NCI-H1930 (cell line): ENCODE measurements at places on chromosomes 6 and 20.

DNA sequence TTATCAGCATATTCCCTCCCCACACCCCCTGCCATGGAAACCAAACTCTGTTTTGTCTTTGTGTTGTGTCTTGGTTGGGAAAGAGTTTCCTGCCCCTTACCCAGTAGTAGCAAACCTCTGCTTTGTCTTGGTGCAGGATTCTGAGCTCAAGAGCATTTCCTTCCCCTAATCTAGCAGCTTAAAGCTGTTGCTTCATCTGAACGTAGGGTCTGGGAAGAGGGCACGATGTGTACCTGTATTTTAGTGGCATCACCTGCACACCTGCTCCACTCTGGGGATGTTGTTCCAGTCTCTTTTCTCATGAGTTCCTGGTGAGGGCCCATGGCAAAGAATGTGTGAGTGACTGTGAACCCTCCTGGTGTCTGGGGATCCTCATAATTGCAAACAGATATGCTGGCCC is 164.7 kb downstream of the SCP2D1 start:
- DNase-seq = no peak

- DNase-seq = no peak
Measured at GRCh38 chr20:3811467-3812258, 8.7 kb upstream of the AP5S1 start.

- no peak for DNase-seq
Measured at GRCh38 chr6:128172081-128172480, 271.2 kb upstream of the THEMIS start.

DNA sequence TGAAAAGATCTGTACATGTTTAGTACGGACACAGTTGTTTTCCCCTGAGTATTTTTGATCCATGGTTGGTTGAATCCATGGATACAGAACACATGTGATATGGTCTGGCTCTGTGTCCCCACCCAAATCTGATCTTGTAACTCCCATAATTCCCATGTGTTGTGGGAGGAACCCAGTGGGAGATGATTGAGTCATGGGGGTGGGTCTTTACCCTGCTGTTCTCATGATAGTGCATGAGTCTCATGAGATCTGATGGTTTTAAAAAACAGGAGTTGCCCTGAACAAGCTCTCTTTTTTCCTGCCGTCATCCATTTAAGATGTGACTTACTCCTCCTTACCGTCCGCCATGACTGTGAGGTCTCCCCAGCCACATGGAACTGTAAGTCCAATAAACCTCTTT is 139.2 kb downstream of the CDKAL1 start:
- no peak for DNase-seq

DNA sequence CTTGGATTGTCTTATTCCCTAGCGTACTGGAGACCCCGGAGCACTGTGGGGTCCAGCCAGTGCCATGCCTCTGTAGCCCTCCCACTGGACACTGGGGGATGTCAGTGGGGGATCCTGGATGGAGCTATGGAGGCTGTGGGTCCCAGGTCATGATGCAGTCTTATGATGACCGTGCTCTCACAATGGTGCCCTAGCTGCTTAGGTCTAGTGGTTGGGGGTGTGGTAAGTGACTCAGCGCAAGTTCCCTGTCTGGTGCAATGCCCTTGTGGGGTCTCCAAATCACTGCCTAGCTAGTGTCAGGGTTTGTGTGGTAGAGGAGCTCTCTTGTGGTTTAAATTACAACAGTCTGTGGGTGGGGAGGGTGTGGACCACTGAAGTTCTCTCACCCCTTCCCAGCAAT is 135.4 kb downstream of the CDC5L start:
- no peak for DNase-seq

DNA sequence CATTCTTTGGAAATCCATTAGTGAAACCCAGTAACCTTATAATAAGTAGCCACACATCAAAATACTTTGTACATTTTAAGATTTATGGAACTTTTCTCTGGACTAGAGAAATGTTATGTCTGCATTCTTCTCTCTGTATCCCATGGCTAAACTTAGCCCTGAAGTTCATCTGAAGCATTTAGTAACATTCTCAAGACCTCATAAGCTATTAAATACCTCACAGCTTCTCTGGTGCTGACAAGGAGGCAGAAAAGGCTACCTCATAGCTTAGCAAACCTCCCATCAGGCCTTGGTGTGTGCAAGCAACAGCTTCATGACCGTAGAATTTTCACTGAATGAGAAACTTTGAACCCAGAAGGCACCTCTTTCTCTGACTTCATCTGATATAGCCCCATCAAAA is 38.9 kb upstream of the HDGFL1 start:
- no peak for DNase-seq

GRCh38 chr6:151705993-151706733 is 101.3 kb upstream of the ESR1 start:
- no peak for DNase-seq

DNA sequence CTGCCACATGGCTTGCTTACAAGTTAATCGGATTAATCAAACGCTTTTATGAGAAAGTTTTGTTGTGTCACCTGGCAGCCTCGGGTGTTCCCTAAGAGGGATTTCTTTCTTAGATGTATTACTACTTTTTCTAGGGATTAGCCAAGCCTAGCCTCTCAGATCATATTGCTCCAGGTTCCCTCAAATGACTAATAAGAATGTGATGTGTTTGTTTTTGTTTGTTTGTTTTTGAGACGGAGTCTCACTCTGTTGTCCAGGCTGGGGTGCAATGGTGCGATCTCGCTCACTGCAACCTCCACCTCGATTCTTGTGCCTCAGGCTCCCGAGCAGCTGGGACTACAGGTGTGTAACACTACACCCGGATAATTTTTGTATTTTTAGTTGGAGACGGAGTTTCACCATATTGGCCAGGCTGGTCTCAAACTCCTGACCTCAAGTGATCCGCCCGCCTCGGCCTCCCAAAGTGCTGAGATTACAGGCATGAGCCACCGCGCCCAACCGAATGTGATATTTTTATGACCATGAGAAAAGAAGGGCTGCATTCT is 977 bp downstream of the HMGN4 start:
- no peak for DNase-seq

GRCh38 chr20:13262671-13263360 is 41.7 kb downstream of the ISM1 start:
- no peak for DNase-seq

GRCh38 chr6:89368999-89369398 is 16.5 kb upstream of the UBE2J1 start:
- DNase-seq = no peak

DNA sequence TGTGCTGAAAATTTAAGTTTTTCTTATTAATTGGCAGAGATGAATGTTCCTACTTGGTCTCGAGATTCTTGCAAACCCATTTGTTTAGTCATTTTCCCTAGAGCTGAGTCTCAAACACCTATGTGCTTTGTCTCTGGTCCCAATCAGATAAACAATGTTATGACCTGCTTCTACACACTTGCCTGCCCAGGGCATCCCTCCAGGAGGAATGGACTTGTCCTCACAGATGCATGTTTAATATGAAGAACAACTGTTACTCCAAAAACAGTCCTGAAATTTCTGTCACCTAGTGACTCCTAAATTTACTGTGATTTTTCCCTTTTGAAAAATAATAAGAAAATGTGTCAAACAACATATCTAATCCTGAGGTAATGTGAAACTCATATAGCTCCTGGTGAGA is 43.7 kb downstream of the HDGFL1 start:
- no peak for DNase-seq

DNA sequence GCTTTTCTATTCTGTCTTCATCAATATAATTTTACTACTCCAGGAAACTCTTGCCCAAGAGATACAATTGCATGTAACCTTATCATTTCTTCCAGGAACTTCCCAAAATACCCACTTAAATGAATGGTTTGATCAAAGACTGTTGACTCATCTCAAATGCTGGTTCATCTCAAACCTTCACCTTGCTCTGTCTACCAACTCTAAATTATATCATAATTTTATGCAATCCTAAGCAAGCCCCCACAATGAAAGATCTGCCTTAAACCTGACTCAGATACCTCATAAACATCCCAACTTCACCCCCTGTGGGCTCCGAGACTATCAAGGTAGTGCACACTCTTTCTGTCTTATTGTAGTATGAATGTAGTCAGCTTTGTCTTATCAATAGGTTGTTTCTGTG is 65.5 kb upstream of the GCM1 start:
- no peak for DNase-seq
